Activated effector memory CD4-positive, alpha-beta T cell treated with anti-CD3 and anti-CD28 coated beads, Interleukin-2, amount 50 U/mL, for 16 hours (primary cell): ENCODE measurements at places on chromosomes 3 and 15.

DNA sequence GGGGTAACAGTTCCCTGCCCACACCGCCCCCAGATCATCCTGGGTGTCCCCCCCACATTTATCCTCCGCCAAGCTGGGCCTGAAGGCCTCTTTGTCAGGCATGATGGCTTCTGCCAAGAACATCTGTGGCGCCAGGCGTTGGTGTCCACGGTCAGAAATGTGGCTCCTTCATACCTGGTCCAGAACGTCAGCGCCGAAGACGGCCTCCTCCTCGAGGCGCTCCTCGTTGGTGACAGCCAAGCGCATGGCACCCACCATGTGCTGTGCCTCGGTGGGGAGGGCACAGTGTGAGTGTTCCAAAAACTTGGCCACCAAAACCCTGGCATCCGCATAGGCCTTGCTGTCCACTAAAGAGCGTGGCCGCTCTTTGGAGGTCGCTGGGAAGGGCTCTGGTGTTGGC, 146.5 kb downstream of the NSMCE3 start:
- DNase-seq: no peak

DNA sequence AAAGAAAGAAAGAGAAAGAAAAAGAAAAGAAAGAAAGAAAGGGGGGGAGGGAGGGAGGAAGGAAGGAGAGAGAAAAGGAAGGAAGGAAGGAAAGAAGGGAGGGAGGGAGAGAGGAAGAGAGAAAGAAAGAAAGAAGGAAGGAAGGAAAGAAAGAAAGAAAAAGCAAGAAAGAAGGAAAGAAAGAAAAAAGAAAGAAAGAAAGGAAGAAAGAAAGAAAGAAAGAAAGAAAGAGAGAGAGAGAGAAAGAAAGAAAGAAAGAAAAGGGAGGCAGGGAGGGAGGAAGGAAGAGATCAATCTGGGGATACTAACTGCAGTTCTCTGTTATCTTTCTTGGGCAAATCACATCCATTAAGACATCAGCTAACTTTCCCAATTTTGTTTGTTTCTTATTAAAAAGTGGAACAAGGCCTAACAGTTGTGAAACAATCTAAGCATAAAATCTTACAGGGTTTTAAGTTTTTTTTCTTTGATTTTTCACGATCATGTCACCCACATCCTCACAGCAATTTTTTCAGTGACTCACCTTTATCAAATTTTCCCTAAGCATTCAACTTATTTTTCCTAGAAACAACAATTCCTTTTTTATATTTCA, 36.8 kb downstream of the TBC1D2B start:
- no peak for DNase-seq

DNA sequence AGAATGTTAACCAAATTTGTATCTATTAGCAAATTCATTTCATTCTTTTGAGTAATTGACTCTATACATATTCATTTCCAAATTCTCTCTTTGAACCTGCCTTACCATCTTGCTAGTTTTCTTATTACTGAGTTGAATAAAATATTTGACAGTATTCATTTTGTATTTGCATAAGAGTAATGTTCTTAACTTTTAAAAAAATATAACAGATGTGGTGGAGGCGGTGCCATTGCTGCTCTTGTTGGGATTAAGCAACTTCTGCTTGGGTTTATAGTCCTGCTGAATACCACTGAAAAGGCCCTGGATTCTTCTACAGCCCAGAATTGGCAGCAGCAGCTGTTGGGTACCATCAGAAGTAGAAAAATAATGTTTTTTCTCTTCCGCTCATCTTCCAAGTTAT, 148.9 kb upstream of the PEX5L start:
- DNase-seq: no peak

GRCh38 chr3:183797996-183798395, 27.4 kb downstream of the MAP6D1 start:
- no peak for DNase-seq

GRCh38 chr3:51845129-51845528, 16.3 kb upstream of the IQCF2 start:
- no peak for DNase-seq

DNA sequence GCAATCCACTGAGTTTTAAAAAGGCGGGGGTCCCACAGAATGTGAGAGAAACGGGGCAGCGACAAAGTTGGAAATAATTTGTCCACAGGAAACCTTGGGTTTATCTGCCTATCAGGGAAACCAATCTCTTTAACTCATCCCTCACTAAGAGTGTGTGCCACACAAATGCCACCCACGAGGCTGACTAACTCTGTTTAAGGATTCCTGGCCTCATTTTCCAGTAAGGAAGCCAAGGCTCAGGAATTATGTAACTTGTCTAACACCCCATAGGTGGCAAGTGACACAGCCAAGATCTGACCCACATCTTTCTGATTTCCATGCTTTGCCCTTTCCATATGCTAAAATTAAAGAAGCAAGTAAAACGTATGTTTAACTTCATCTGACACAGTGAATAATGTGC, 263.2 kb downstream of the CNTN3 start:
- no peak for DNase-seq

DNA sequence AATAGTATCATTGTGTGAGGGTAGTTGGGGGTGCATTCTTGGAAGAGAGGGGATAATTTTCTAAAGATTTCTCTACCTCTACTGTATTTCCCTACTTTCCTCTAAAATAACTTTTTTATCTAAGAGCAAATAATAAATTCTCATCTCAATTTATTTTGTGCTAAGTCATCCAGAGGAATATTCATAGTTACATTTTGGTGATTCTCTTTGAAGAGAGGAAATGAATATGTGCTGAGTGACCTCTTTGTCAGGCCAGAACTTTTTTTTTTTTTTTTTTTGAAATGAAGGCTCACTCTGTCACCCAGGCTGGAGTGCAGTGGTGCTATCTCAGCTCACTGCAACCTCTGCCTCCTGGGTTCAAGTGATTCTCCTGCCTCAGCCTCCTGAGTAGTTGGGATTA, 15.1 kb upstream of the CCDC80 start:
- DNase-seq: no peak

DNA sequence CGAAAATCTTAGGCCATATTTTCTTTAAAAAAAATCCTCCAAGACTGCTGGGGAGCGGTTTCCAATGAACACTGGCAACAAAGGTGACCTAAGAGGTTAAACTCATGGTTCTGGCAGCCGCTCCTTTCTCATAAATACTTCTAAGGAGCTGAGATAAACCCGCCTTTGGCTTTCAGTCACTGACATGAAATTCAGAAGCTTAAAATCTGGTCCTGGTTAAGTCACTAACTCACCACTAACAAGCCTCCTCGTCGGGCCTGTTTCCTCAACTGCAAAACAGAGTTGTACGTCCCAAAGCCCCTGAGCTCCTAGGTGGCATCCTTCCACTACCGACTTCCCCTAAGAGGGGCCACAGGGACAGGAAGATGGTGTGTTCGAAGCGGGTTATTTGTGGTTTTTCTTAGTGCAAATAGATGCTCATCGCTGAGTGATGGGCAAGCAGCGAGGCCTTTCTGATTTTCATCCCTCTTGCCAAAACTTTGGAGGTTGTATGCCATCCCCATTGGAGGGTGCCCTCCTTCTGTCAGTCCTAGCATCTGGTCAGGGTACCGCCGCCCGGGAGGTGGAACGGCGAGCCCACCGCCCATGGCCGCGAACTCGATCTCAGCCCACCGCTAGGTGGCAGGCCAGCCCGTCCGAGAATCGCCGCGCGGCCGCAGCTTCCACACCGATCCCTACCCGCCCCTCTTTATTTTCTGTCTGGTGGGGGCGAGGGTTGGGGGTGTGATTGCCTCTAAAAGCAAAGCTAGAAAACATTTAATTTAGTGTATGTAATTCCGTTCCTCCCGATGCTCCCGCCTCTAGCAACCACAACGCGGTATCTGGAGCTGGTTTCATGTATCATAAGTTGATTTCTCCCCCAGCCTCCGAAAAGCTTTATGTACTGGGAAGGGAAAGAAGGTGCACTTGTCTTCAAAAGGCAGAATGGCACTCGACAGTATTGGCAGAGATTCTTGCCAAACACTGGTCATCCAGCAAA, 4.6 kb downstream of the BCL6 start:
- DNase-seq: peak; percentile 91
